ENCODE measurements at places on chromosomes 1 and 21.

- DNase-seq: no peak
Observed at GRCh38 chr1:113396585-113396984, 6.3 kb downstream of the MAGI3 start.

DNA sequence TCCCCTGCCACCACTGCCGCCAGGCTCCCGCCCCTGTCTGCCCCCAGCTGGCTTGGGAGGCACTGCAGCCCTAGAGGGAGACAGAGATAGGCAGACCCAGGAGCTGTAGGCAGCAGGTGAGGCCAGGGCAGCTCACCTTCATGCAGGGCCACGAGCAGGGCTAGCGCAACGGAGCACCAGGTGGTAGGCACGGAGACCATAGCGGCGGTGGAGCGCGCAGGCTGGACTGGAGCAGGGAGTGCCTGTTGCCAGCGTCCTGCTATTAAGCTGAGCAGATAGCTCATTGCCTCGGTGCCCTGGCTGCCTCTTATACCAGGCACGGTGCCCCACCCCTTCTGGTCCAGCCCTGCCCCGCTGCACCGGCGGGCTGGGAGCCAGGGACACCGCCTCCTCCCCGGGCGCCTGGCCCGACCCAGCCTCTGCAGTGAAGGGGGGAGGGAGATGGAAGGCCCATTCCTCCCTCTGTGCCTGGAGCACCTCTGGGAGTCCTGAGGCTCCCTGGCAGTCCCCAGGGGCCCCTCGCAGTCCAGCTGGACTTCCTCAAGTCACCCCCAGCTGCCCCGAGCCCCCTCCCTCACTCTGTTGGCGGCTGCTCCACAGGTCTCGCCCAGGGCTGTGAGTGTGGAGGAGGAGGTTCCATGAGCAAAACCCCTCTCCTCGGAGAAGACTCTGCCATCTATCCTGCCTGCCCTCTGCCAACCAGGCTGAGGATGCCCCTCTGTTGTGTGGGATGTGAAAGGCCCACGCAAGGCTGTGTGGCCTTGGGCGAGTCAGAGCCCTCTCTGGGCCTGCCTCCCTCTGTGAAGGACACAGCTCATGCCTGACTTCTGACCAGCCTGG is at the start of gene EDN2:
EDN2 (minus strand) TSS at position 282 of the 840 bp plus-strand sequence; CDS start at position 200, 82 bp downstream.
- DNase-seq: peak; percentile 60

DNA sequence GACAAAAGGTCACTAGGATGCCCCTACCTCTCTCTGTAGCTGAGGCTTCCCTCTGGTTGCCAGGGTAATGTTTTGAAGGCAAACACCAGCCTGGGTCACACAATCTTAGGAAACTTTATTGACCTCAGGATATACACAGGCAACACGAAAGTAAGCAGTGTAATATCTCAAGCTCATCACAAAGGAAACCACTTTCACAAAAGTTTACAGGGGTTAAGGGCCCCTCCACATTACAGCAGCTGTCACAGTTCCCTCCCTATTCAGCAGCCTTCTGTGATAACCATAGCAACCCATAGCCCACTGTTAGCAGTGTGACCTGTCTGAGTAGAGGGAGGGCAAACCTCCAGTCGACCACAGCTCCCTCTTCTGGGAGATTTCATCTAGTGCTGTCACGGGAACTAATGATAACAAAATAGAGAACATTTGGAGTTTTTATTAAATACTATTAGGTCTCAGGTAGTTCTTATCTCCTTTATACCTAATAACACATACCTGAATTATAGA is 149.8 kb downstream of the PTPRC start:
- no peak for DNase-seq

DNA sequence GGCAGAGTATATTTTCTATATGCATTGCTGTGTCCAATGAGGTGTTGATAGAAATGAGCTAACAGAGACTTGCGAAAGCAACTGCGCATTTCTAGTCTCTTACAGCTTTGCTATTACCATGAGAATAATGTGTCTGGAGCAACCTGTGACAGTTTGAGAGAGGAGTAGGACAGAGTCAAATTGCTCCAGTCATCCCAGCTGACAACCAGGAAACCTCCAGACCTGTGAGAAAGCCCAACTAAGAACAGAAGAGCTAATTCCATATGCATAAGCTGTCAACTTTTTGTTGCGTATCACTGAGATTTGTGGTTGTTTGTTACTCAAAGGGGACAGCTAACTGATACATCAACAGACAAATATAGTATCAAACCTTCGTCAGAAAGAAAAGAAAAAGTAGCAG is 354.1 kb upstream of the LRRC7 start:
- no peak for DNase-seq

DNA sequence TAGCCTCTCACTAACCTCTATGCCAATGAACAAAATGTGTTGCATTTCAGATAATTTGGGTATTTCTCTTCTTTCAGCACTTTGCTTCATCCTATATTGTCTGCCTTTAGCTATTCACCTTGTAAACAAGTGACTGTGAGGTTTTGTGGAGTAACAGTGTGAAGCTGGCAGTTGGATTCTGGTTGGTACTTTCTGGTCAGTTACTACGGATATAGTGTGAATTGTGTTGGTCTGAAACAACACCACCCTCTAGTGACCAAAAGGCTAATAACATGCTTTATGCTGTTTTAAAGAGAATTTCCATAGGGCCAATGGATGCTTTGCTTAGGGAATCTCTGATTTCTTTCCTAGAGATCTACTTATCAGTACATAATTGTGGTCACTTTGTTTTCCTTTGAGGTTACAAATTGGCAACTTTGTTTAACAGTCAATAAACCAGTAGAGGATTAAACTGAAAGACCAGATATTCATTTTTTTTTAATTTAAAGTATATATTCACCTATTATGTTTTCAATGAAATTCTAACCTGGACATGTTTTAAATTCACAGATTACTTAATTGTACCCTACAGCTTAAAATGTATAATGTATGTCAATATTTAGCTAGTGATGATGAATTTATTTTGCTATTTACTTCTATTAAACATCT is 2.5 kb upstream of the PTGER3 start:
- peak; percentile 4 for DNase-seq

GRCh38 chr1:119626011-119626545 is 22.0 kb downstream of the ZNF697 start:
- DNase-seq: no peak

DNA sequence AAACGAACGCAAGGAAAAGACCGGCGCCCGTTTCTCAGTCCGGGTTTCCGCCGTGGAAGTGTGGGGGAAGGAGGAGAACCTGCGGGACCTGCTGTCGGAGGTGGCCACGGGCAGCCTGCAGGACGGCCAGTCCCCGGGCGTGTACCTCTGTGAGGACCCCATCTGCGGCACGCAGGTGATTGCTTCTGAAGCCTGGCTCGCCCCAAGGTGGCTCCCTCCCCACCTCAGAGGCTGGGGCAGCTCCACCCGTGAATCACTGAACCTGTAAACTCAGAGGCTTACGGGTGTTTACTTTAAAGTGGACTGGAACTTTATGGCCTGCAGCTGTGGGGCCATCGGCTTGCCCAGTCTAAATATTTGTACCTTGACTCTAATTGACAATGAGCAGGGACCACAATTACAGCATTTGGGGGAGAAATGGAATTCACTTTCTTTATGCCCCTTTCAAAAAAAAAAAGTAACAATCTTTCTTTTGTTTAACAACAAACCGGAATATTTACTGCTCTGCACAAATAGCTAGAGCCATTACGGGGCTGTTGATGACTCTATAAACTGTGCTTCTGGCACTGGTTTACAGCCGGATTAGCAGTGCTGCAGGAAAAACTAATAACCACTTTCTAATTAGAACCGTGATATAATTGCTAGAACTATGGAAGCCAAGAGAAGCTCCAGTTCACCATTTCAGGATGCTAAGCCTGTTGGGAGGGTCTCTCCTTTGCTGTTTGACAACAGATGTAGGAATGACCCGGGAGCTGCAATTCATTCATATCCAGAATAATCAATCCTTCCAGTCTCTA is 454.8 kb downstream of the KIF26B start:
- DNase-seq: no peak

DNA sequence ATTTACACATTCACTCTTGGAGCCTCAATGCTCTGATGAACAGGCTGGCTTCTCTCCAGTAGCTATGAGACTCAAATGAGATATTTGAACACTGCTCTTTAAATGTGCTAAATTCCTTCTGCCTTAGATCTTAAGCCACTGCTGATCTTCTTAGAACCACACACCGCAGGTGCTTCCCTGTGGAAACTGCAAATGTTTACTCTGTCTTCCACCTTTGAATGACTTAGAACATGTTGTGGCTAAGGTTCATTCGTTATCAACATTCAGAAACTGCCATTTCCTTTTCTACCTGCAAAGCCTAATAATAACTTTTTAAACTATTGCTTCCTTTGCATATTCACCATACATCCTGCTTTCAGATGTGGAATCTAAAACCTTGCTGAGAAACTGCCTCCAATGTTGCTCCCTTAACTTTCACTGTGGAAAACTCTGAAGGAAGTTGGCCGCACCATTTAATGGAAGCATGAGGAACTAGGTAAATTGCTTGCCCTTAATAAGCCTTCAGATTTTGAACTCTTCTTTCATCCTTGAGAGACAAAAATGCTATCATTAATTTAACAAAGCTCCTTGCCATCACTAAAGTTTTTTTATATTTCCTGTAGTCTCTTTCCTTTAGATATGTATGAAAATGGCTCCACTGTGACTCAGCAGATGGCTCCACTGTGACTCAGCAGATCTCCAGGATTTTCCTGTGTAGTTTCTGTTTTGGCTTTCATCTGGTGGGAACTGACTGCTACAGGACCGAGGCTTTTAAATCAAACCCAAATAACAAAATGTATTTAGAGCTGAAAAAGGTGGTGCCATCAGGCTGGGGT is 143.8 kb downstream of the TNFSF18 start:
- DNase-seq: no peak

DNA sequence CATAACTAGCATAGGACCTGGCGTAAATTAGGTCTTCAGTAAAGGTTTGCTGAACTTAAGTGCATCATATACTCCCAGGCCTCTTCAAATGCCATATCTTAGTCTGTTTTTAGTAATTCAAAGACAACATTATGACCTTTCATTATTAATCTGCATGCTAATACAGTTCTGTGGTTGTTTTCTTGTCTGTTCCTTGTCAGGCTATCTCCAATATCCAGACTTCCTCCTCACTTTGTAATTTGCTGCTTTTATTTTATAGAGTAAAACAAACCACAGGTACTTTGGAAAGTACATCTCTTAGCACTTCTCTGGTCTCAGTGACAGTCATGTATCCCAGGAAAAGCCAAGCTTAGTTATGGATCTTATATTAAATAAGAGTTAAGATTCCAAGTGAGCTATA is 65.1 kb upstream of the BMP8A start:
- DNase-seq: no peak

- no peak for DNase-seq
Observed at GRCh38 chr1:221192055-221192454, 312.8 kb downstream of the HLX start.

DNA sequence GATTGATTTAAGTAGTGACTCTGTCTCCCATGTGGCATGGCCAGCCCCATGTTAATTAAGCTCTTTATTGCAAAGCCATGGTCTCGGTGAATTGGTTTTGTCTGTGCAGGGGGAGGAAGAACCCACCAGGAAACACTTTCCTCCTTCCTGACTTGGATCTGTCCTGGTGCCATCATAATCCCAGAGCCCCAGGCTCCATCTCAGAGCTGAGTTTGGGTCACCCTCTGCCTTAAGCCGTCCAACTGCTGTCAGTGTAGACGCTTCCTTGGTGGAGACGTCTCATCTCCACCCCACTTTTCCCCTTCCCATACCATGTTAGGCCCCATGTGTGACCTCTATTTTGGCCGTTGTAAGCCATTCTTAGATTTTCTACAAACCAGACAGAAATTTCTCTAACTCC is 36.0 kb upstream of the COL6A2 start:
- no peak for DNase-seq

GRCh38 chr1:97207868-97208267 is 486.3 kb downstream of the PTBP2 start:
- no peak for DNase-seq

DNA sequence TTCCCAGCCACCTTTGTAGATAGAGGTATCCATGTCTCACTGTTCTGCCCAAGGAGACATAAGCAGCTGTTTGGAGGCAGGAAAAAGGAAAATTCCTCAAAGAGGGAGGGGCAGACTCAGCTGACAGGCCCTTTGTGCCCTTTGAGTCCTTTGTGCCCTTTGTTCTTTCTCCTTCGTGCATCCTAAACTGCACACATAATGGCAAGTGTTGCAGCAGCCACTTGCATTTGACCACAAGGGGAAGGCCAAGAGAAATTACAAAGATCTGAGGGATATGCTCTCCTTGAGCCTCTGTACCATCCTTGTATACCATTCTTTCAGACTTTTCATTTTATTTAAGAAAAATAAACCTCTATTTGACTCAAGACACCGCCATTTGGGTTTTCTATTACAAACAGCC is 71.8 kb upstream of the PKN2 start:
- DNase-seq: no peak

- DNase-seq: no peak
Observed at GRCh38 chr1:23506376-23507107, 22.6 kb upstream of the ASAP3 start.

- no peak for DNase-seq
Observed at GRCh38 chr21:46414965-46415275, 43.8 kb upstream of the DIP2A start.

- no peak for DNase-seq
Observed at GRCh38 chr21:25903607-25904006, 168.8 kb downstream of the GABPA start.

DNA sequence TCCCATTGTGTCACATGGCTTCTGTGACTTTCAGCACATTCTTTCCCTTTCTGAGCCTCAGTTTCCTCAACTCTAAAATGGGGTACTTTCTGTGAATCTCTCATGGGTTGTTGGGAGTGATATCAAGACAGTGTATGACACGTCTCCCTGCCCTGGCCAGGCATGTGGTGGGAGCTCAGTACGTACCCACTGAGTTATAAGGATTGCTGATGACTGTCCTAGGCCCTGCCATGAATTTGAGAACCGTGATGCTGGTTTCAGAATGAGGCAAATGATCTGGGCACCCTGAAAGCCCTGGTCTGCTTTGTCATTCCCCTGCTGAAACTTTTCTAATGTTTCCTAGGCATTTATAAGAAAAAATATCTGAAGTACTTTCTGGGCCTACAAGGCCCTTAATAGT is 3.6 kb downstream of the ZNF362 start:
- DNase-seq: no peak

DNA sequence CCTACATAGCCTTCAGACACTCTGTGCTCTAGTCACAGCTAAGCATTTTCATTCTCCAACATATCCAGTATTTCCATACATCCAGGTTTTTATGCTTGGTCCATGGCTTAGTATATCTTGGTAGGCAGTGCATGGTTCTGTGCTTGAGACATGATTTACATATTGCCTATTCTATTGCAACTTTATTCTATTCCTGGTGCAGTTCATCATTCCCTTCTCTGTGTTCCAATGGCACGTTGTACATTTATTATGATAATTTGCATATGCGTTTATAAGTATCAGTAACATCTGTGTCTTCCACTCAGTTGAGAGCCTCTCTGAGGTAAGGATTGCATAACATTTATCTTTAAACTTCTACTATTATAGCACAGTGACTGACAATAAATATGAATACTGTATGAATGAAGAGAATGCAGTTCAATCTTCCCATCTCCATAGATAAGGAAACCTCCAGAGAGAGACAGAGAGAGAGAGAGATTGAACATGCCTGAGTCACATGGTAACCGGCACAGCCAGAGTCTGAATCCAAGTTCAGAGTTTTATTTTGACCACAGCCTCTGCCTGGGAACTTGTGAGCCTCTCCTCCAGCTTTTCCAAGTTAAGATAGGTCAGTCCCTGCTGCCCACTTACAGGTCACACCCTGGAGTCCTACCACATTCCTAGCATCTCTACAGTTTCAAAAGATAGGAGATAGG is 41.5 kb downstream of the PLPPR5 start:
- no peak for DNase-seq

Data from NCI-H2171 (cell line).